ENCODE measurements at places on chromosomes 3 and 15.

DNA sequence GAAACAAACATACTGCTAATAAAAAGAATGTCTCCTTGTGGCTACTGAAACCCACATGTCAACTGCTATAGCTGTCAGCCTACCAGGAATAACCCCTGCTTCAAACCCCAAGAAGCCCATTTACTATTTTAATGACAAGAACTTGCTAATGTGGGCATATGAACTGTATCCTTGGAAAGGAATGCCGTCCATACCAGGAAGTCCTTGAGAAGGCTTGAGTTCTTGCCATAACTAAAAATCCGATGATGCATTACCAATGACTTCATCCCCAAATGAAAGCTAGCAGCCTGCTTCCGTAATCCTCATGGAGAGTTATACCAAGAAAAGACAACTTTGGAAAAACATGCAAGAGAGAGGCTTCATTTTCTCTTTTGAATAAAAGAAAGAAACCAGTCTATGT is 34.8 kb downstream of the MINDY4B start:
- DNase-seq: no peak

- no peak for DNase-seq
These were observed 12.4 kb upstream of the NFKBIZ start for GRCh38 chr3:101836652-101837598.

DNA sequence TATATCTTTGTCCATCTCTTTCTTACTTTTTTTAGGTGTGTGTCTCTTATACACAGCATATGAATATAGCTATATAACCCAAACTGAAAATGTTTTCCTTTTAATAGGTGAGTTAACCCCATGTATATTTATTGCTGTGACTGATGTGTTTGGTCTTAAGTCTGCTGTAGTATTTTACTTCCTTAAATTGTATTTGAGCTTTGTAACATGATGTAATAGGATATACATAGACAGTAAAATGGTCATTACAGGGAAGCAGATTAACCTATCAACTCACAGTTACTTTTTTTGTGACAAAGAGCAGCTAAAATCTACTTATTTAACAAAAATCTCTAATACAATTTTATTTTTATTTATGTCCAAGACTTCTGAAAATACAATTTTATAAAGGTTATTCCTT is 51.8 kb upstream of the CDAN1 start:
- DNase-seq: no peak

DNA sequence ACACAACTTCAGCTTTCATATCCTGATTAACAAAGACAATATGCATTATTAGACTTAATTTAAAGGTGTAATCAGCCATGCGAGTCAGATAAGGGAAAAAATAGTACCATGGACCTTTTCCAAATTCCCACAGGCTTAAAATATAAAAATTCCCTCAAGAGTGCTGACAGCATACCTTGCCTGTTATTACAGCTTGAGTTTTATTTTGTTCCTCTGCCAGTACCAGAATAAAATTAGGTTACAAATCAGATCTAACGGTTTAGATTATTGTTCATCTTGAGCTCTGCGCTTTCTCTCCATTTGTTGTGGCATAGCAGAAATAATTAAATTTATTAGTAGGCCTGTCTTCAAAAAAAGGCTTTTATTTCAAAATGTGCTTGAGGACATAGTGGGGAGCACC is 250.3 kb downstream of the PTPRG start:
- DNase-seq: no peak

DNA sequence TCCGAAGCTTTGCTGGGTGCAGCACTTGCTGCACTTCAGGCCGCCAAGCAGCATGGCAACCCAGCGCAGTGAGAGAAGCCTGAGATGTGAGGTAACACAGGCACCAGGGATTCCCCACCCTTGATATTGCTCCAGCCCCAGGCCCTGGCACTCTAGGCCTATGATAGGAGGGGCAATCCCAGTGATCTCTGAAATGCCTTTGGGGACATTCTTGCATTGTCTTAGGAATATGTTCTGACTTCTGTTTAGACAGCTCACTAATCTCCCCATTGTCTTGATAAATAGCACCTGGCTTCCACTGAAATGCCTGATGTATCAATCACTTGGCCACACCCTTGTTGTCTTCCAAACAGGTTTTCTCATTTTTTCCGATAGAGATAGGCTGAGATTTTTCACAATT is 102.8 kb downstream of the SOX14 start:
- DNase-seq: no peak

- DNase-seq: no peak
These were observed 566.3 kb downstream of the AGBL1 start for GRCh38 chr15:86645925-86646500.

DNA sequence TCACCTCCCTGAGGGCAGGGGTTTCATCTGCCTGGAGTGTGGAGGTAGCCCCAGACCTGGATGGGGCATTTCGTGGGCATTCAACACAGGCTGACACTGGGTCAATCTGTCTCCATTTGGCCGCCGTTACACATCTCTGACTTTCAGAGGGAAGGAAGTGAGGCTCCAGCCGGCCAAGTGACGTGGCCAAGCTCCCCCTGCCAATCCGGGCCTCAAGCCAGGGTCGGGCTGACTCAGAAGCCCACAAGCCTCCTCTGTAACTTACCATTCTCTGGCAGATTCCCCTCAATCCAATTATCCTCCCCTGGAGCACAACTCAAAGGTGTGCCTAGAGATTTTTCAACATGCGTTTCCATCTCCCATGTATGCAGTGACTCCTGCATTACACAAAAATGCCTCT is 227.6 kb downstream of the KLF13 start:
- no peak for DNase-seq

DNA sequence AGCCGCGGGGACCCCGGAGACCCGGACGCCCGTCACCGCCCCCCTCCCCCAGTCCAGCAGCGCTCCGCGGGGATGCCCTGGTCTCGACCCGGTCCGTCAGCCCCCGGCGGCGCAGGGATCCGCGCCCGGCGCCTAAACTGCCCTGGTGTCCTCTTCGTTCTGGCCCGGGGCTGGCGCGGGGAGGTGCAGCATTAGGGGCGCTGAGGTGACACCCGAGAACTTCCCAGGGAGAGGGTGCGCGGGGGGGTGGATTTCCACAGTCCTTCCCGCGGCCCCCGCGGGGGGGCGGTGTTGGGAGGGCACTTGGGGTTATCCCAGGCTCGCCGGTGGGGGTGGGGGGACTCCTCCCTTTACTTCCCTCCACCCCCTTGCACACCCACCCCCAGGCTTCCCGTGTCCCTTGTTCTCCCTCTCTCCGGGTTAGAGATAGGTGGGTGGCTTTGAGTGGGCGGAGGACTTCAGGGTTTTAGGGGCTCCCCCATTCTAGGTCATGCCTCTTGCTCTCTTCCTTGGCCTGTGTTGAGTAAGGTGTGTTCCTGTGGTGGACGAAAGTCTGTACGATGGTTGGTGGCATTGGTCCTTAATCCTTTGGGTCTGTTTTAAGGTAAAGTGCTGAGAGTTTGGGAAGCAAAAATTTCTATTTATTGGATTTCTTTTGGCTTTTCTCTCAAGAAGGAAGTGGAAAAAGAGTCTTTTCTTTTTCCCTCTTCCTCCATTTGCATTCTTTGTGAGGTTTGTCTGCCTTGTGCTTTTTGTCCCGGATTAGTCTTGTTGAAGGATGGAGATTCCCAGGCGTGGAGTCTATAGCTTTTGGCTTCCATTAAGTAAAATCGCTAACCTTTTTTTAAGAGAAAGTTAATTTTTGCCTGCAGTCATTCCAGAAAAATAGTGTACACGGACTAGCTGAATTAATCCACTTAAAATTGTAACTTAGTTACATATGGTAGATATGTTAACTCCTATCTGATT is 811 bp downstream of the SKIL start:
- peak; percentile 88 for DNase-seq

GRCh38 chr3:86986671-86987420 is 4.1 kb downstream of the VGLL3 start:
- DNase-seq: no peak

- DNase-seq: no peak
These were observed 75.1 kb downstream of the ATP10A start for GRCh38 chr15:25787855-25788520.

DNA sequence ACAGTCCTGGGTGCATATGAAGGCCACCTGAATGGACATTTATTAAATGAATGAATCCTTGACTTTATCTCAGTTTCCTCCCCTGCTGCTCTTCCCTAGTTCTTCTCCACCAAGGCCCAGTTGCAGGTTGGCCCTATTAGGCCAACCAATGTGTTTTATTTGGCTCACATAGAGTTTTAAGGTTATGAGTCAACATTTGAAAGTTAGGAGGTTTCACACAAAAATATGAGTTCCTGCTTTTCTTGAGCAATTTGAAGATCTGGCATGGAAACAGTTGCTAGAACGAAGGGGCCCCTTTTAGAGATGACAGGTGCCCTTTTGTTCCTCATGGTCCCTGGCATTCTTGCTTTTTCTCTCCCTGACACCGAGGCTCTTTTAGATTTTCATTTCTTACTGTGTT is 83.0 kb upstream of the PDZRN3 start:
- DNase-seq: no peak

DNA sequence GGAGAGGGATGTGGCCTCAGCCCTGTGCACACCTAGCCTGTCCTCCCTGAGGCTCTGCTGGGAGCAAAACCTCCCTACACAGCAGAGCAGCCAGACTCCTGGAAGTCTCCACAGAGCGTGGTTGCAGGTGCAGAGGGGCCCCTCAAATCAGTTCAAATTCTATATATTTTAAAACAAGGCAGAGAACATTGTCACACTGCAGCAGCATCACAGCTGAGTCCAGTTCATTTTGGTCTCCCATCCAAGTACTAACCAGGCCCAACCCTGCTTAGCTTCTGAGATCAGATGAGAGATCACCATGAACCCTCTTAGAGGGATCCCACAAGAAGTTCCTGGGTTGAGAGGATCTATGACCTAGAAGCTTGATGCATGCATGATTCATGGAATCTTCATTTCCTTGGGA is 331.0 kb upstream of the RGMA start:
- DNase-seq: no peak

GRCh38 chr15:67941648-67942310 is 101.9 kb upstream of the RNU6-1 start:
- no peak for DNase-seq

DNA sequence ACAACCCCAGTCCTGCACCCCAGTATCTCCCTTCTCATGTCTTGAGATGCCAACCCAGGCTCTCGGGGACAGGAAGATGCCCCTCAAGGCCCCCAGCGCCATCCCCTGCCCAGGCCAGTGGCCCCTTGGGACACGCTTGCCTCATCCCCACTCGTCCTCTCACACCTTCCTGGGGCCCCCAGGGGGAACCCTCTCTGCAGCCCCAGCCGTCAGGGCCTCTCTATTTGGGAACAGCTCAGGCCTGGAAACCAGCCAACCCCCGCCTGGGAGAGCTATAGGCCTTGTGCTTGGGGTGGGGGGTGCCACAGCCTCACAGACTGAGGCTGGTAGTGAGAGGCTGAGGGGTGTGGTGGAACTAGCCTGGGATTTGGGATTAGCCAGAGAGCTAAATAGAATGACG is 7.8 kb downstream of the LINGO1 start:
- no peak for DNase-seq

- no peak for DNase-seq
These were observed 47.5 kb downstream of the DLEC1 start for GRCh38 chr3:38086496-38086895.

- peak; percentile 95 for DNase-seq
These were observed at the start of gene RBM15B for GRCh38 chr3:51391075-51391565. RBM15B (plus strand) TSS chr3:51391285; CDS start chr3:51391400, 115 bp downstream.

GRCh38 chr3:157151627-157152026 is 8.3 kb downstream of the CCNL1 start:
- no peak for DNase-seq

DNA sequence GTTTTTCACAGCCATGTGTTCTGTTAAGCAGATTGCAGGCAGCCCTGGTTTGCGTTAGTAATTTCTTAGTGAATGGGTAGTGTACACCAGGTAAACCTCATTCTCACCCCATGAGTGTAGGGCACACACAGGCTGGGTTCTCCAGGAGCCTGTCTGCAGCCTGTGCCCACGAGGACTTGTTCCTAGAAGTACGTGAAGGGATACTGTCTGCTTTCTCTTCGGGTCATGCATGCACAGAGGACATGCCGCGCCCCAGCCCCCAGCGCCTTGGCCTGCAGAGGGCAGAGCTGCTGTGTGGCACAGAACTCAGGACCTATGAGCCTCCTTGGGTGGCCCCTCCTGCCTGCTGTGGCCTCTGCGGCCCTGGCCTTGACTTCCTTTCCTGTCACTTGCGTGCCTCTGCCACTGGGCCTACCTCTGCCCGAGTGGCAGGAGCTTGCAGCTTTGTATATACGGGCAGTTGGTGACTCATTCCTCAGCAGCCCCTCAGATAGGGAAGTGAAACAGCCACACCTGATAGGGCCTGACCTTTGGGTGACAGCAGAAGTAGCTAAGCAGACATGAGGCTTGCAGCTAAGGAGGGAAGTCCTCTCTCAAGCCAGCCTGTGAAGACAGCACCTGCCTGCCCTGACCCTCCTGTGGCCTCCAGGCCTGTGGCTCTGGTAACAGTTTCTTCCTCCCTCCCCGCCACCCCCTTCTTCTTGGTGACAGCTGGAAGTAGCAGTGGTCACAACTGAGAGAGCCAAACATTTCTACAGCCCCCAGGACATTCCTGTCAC is 19.5 kb downstream of the PPCDC start:
- peak; percentile 60 for DNase-seq

- no peak for DNase-seq
These were observed 217.3 kb downstream of the RORA start for GRCh38 chr15:61011576-61012336.

DNA sequence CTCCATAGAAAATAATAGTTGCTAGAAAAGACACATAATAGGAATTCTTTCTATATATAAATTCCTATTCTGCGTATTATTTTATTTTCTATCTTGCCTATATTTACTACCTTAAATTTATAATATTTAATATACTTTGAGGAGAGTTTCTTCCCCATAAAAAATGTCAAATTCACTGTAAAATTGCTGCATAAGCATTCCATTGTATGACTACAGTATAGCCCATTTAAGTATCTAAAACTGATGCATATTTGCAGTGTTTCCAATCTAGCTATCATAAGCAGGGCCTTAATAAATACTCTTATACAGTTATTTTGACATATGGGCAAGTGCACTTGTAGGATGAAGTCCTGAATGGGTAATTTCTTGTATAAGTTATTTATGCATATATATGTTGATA is 1088.6 kb upstream of the EPHA6 start:
- DNase-seq: no peak

DNA sequence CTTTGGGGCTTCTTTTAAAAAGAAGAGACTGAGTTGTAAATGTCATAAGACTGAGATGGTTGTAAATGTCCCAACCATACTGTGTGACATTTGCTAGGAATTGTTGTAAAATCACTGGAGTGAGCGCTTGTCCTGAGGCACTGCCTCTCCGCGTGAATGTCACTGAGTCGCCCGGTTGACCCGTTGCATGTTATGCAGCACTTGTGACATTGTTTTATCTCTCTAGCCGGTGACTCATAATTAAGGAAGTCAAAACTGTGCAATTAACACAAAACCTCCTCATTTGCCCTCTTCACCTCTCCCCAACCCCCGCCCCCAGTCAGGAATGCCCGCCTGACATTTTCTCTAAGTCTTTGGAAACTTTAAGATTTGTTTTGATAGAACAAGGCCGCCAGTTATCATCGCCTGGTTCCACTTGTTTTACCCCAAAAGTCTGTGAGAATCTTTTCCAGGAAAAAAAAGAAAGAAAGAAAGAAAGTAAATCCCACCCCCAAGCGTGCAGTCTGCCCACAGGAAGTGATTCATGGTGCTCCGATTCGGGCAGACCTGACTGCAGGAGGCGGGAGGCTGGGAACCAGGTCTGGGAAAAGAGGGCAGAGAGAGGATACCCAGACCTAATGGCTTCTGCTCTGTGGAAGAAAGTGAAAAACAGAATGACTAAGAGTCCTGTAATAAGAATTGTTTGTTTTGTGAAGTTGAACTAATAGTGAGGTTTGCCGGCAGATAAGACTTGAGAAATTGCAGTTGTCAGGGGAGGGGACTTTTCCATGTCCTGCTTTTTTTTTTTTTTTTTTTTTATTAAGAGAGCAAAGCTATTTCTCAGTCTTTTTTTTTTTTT is 84.8 kb downstream of the SMAD3 start:
- DNase-seq: no peak
